GM23248 (cell line): ENCODE measurements at places on chromosomes 6 and 20. TPM values are rescaled to one million over a fixed set of nuclear protein-coding genes. Genes with fewer than 3 reads are reported as not detected.

GRCh38 chr6:108846101-108846500 lies 2.1 kb upstream of the ARMC2 start:
- no peaks in the 10 kb centered on the region for H3K27me3 ChIP-seq
- DNase-seq, result no peak
- H3K4me3 ChIP-seq, result no peak overlapping the region
- no peaks in the 10 kb centered on the region for H3K36me3 ChIP-seq
- H3K4me1 ChIP-seq, result no peaks in the 10 kb centered on the region
- H3K27ac ChIP-seq, result no peak overlapping the region

DNA sequence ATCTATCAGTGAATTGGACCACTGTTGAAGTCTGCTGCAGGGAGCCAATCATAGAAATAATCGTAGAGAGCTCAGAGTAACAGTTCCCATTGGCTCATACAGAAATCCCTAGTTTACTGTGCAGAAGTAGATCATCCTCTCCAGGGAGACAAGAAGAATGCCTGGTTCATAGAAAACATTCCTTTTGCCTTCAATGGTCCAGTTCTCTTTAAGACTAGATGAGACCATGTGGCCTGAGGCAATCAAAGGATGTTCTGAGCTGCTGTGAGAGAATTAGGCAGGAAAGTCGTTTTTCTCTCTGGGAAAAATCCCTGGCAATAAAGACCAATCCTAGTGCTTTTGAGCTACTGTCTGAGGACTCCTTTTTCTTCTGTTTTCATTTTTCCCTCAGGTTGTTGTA lies 208.4 kb downstream of the CENPW start:
- H3K4me3 ChIP-seq, result no peak overlapping the region
- 0 out of 2 replicates have a peak, but pooled peaks cover under 1% of the 10 kb centered on the region for H3K4me1 ChIP-seq
- peak; percentile 34 for DNase-seq
- H3K27ac ChIP-seq, result no peak overlapping the region

DNA sequence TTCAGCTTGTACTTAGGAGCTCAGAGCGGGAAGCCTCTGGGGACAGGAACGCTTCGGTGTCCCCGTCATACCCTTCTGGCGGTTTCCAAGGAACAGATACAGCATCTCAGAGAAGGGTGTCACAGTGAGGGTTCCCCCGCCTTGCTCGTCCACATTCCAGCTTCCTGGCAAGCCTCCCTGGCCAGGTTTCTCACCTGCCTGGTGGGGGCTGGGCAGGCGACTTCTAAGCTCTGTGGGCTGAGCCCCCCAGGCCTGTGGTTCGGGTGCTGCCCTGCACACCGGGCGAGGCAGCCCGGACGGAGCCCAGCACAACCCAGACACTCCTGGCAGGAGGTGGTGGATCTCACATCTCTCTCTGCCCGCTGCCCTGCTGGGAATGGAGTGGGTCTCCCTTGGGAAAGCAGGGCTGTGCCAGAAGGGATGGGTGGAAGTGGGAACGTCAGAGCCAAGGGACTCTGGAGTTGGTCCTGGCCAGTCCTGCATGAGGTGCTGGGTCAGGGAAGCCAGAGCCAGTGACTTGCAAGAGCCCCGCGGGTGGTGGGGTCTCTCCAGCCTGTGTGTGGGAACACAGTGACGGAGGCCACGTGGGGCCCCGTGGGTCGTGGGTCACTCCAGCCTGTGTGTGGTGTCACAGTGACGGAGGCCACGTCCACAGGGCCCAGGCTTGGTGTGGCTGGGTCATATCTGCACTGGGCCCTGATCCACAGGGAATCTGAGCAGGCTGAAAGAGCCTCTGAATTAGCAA lies 47.7 kb upstream of the SMOC2 start:
- H3K27ac ChIP-seq, result no peak overlapping the region
- no peaks in the 10 kb centered on the region for H3K4me1 ChIP-seq
- H3K27me3 ChIP-seq, result no peaks in the 10 kb centered on the region
- H3K4me3 ChIP-seq, result no peak overlapping the region
- DNase-seq, result no peak

GRCh38 chr20:61847986-61848385 lies 217.7 kb downstream of the TAF4 start:
- H3K4me1 ChIP-seq, result no peaks in the 10 kb centered on the region
- H3K27ac ChIP-seq, result no peak overlapping the region
- no peak for DNase-seq
- no peak overlapping the region for H3K4me3 ChIP-seq
- no peaks in the 10 kb centered on the region for H3K36me3 ChIP-seq
- H3K27me3 ChIP-seq, result peaks cover 11% of the 10 kb centered on the region; the same call in 1 of the 2 replicates

DNA sequence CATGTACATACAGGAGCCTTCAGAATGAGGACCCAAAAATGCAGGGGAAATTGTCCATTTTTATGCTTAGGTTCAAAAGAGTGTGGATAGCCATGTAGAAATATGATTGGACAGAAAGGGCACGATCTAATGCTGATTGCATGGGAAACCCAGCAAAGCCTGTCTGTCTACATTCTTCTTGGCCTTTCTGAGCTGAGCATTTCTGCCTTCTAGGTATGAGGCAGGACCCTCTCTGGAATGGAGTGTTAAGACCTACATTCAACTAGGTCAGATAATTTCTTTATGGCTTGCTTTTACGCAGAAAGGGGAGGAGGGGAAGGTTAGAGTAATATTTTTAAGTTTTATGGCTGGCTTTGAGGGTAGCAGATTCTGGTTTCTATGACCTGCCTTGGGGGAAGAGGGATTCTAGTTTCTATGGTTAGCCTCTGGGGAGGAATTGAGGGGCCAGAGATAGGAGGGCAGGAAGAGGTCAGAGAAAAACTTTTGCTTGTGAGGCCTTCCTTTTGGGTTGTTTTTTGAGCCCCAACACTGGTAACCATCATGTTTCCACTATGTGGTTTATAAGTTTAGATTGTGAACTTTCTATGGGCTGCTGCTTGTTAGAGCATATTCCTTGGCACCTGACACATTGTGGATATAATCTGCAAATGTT lies 63.5 kb downstream of the LYRM2 start:
- H3K27me3 ChIP-seq, result no peaks in the 10 kb centered on the region
- H3K36me3 ChIP-seq, result no peaks in the 10 kb centered on the region
- no peaks in the 10 kb centered on the region for H3K4me1 ChIP-seq
- no peak overlapping the region for H3K4me3 ChIP-seq
- DNase-seq, result no peak

The PAK5 gene
- polyA plus RNA-seq, result not detected in 2 replicates

The MDN1 gene
- 5.7 and 6.2 TPM in 2 replicates for polyA plus RNA-seq

The MCCD1 gene
- not detected in 2 replicates for polyA plus RNA-seq

DNA sequence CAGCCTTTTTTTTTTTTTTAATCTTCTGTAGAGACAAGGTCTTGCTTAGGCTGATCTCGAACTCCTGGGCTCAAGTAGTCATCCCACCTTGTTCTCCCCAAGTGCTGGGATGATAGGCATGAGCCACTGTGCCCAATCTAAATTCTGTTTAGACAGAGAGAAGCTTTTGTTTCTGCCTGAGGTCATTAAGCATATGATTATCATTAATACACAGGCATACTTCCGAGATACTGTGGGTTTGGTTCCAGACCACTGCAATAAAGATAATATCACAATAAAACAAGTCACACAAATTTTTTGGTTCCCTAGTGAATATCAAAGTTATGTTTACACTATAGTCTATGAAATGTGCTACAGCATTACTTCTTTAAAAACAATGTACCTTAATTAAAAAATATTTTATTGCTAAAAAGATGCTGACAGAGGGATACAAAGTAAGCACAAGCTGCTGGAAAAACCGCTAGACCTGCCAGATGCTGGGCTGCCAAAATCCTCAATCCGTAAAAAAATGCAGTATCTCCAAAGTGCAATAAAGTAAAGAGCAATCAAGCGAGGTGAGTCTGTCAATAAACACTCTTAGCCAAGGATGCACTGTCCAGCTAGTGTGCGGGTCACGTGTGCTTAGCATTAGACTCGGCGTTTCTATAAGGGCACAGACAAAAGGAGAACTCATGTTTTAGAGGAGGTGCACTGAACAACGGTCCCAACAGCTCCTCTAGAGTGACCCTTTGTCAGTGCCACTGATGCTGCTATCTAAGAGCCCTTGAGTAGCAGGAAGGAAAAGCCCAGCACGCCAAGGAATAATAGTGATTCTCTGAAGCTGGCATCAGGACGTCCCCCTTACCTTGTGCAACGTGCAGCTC lies 16.1 kb downstream of the TXNDC5 start:
- H3K27me3 ChIP-seq, result no peaks in the 10 kb centered on the region
- no peak for DNase-seq
- H3K36me3 ChIP-seq, result peaks cover 56% of the 10 kb centered on the region
- no peaks in the 10 kb centered on the region for H3K4me1 ChIP-seq
- no peak overlapping the region for H3K4me3 ChIP-seq
- no peak overlapping the region for H3K27ac ChIP-seq

DNA sequence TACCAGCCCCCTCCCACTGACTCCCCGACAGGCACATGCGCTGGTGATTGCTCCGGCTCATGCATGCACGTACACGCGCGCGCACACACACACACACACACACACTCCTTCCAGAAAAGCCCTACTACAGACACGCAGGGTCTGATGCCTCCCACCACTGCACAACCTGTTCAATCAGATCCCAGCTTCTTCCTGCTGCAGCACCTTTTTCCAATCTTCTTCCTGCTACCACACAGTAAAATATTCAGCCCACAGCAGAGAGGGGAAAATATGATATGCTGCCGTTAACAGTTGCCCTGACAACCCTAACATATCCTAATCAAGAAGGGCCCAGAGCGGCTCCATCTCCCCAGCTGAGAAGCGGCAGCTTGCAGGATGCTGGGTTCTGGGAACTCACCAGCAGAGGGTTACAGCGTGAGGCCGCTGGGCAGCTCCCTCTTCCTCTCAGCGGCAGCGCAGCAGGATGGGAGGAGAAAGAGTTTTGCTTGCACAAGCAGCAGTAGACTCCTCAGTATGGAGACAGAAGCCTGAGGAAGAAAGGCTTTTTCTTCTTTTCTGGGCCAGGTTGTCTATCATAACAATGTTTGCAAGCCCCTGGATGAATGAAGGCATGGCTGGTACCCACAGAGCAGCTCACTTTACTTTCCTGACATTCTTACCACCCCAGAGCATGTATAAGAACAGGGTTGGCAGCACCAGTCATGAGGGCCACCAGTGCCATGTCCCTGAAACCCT lies 23.9 kb downstream of the MAP7 start:
- H3K4me1 ChIP-seq, result peaks cover 14% of the 10 kb centered on the region; the same call in 1 of the 2 replicates
- no peak overlapping the region for H3K27ac ChIP-seq
- no peak overlapping the region for H3K4me3 ChIP-seq
- peak; percentile 83 for DNase-seq

GRCh38 chr6:134535831-134536230 lies 217.9 kb upstream of the SGK1 start:
- no peak overlapping the region for H3K4me3 ChIP-seq
- H3K36me3 ChIP-seq, result no peaks in the 10 kb centered on the region
- no peak for DNase-seq

The MUC21 gene
- polyA plus RNA-seq, result not detected in 2 replicates

- no peaks in the 10 kb centered on the region for H3K27me3 ChIP-seq
- DNase-seq, result no peak
- no peaks in the 10 kb centered on the region for H3K36me3 ChIP-seq
Measured at GRCh38 chr6:67639161-67639560, 995.9 kb upstream of the ADGRB3 start.

GRCh38 chr6:132085731-132086130 lies 134.6 kb upstream of the CCN2 start:
- H3K4me3 ChIP-seq, result no peak overlapping the region
- peaks cover 48% of the 10 kb centered on the region for H3K4me1 ChIP-seq
- no peak for DNase-seq
